ENCODE measurements at places on chromosomes 3 and 15.

DNA sequence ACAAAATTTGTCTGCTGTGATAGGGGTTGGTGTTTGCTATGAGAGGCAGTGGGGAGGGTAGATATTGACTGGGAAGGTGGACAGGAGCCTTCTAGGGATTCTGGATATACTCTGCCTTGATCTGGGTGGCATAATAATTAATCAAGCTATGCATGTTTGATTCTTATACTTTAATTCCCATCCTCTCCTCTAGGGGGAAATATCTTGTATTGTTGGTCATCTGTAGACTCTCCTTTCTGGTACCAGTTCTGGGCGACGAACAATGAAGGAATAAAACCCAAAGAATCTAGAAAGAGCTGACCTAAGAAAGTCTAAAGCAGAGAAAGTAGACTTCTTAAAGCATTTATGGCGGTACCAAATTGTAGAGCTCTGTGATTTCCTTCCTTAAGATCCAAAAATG lies 198.2 kb upstream of the STRIT1 start:
- DNase-seq: no peak

DNA sequence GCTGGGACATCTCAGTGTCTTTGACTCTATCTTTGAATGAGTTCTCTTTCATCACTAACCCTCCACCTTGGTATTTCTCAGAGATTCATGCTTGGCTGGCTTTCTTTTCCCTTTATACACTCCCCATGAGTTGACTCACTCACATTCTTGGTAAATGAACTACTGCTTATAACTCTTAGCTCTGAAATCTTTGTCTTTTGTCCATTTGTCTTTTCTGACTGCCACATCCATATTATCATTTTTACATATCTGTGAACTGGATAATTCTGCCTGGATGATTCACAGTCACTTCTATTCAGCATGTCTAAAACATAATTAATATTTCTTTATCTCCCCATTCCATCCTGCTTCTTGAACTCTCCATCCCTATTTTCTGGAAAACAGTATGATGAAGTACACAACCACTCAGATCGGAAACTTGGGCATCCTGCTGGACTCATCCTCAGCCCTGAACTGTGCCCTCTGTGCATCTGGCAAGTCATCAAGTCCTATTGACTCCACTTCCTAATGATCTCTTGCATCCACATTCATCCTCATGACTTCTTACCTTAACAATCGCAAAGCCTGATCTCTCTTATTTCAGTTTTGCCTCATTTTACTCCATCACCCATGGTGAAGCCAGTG lies 66.9 kb downstream of the KCNAB1 start:
- no peak for DNase-seq

DNA sequence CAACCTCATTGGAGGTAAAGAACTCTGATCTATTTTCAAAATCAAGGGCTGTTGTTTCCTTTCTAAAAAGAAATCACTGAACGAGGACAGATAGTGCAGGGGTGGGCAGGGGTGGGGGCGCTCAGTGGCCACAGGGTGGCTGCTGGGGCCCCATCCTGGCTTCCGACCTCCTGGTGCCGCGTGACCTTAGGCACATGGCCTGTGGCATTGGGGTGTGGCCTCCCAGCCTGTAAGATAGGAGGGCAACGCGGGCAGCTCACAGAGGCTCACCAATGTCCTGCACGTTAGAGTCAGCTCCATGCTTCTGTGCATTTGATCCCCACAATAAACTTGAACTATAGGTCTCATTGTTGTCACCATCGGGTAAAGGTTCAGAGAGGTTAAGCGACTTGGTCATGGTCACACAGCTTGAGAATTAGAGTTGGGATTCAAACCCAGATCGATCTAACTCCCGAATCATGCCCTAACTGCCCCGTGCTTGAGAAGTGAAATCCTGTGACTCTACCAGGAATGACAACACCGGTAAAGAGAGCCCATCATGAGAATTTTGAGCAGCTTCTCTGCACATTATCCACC lies 148.0 kb upstream of the SLC6A11 start:
- no peak for DNase-seq

DNA sequence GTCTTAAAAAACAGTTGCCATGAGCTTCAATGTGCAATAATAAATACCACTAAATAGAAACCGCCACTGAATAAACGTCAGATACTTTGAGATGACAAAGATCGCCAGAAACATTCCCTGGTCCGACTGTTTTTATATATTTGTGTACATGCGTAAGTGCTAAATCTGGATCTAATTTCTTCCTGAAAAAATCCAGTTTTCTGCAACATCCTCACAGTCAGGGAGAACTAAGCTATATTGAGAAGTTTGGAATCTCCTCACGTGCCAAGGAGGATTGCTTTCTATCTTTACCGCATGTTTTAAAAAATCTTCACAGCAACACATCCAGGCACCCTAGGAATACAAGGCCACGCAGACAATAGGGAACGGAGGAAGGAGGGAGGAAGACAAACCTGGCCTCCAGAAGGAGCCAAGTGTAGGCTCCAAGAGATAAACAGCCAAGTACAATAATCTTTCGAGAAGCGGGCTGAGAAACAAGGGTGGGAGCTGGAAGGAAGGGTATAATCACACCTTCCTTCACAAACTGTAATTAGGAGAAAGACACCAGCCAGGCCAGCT lies 5.7 kb downstream of the VGLL4 start:
- no peak for DNase-seq

DNA sequence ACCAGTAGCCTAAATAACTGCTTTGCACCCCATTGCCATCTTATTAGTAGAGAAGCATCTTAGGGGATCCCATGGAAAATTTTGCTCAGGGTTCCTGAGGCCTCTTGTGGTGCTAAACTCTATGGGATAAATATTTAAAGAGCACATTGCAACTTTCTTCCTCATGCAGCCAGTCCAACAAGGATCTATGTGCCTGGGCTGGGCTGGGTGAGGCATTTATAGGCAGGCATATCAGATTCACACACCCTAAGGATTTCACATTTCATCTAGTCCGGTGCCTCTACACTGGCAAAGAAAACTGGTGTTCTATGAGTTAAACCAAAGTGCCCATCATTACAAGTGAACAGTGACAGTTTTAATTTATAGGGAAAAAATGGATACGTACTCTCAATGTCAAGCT lies 512.3 kb downstream of the EDEM1 start:
- DNase-seq: no peak

- no peak for DNase-seq
Observed at GRCh38 chr3:143961342-143961741, 10.3 kb upstream of the DIPK2A start.

DNA sequence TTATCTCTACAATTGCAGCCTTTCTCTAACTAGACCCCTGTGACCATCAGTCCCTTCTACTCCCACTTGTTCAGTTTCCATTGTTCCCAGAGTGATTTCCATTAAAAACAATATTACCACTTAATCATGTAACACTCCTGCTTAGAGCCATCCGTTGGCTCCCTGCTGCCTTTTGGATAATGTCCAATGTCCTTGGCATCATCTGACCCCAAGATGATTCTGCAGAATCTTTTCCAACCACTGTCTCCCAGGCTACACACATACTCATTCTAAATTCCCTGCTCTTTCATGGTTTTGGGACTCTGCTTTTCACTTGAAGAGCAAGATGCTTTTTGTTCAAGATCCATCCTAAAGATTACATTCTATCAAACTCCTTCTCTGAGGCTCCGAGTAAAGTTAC lies 7.1 kb downstream of the KCNH8 start:
- no peak for DNase-seq

DNA sequence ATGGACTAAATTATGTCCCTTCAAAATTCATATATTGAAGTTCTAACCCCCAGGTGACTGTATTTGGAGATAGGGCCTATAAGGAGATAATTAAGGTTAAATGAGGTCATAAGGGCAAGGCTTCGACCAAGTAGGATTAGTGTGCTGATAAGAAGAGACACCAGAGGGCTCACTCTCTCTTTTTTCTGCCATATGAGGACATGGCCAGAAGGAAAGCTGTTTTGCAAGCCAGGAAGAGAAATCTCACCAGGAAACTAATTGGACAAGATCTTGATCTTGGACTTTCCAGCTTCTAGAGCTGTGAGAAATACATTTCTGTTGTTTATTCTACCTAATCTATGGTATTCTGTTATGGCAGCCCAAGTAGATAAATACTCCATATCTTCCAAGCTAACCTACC lies 503.6 kb upstream of the NAALADL2 start:
- peak; percentile 45 for DNase-seq

GRCh38 chr15:90315278-90315982 lies 36.7 kb upstream of the ZNF774 start:
- DNase-seq: no peak

- DNase-seq: no peak
Observed at GRCh38 chr3:159892801-159893200, 95.8 kb upstream of the IL12A start.

- no peak for DNase-seq
Observed at GRCh38 chr3:150315721-150316120, 92.4 kb upstream of the TSC22D2 start.

GRCh38 chr15:79824136-79824701 lies 72.6 kb downstream of the MTHFS start:
- DNase-seq: no peak

- no peak for DNase-seq
Observed at GRCh38 chr15:85500729-85501128, 120.3 kb downstream of the AKAP13 start.

- no peak for DNase-seq
Observed at GRCh38 chr3:3666664-3667063, 132.6 kb upstream of the LRRN1 start.

GRCh38 chr3:72447059-72447946 lies 400.9 kb downstream of the SHQ1 start:
- peak; percentile 94 for DNase-seq

DNA sequence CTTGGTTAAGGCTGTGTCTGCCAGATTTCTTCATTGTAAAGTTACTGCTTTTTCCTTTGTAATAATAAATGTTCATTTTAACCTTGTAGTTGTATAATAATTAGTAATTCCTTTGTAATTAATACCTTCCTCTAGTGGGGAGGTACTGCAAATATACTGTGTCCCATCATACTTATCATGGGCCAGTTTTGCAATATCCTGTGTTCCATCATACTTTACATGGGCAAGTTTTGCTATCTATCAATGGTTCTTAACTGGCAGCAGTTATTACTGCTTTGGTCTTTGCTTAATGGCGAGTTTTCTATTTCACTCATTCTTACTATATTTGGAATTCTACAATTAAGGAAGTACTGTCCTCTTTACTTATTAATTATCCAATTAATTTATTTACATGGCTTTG lies 10.6 kb downstream of the ATP2C1 start:
- DNase-seq: no peak

- no peak for DNase-seq
Observed at GRCh38 chr3:3082234-3082924, 27.8 kb downstream of the IL5RA start.

DNA sequence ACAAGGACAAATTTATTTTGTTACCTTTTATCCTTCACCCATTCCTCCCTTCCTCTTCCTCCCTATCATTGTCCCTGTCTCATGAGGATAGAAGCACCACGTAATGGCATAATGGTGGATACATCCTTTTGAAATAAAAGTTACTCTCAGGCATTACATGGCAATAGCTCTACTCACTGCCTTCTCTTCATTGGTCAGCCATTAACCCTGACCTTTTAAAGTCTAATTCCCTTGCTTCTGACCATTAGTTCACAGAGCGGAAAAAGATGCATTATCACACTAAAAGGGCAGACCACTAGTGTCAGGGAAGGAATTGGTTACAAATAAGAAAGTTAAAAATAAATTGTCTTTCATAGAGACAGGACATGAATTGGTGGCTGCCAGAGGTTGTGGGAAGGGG lies 54.6 kb upstream of the EIF1B start:
- DNase-seq: no peak

Measured in erythroblast (primary cell).